ENCODE measurements at places on chromosomes 7 and 10. TPM values are rescaled to one million over a fixed set of nuclear protein-coding genes. Genes with fewer than 3 reads are reported as not detected.

PTN gene
- total RNA-seq, result 3.1 TPM

SEC23IP gene
- total RNA-seq, result 75.6 TPM

PHTF2 gene
- total RNA-seq, result 13.0 TPM

SKIDA1 gene
- total RNA-seq, result 15.3 TPM

RBM20 gene
- total RNA-seq, result 2.7 TPM

TMEM236 gene
- 0.07 TPM for total RNA-seq

GTF2I gene
- total RNA-seq, result 605 TPM

ARHGAP22 gene
- 4.7 TPM for total RNA-seq

FKBP6 gene
- total RNA-seq, result not detected

ENO4 gene
- total RNA-seq, result 2.0 TPM

- no peak overlapping the region for H3K4me3 ChIP-seq
- H3K27me3 ChIP-seq, result no peaks in the 10 kb centered on the region
- no peak for DNase-seq
- H3K27ac ChIP-seq, result no peak overlapping the region
These were observed 20.6 kb upstream of the VPS41 start for GRCh38 chr7:38929460-38930171.

GRCh38 chr7:51134013-51134441 lies 182.6 kb downstream of the COBL start:
- peaks cover 2% of the 10 kb centered on the region for H3K27me3 ChIP-seq
- H3K27ac ChIP-seq, result no peak overlapping the region
- H3K4me3 ChIP-seq, result no peak overlapping the region
- peaks cover 16% of the 10 kb centered on the region for H3K36me3 ChIP-seq
- DNase-seq, result no peak
- H3K4me1 ChIP-seq, result peaks cover 9% of the 10 kb centered on the region

- peaks cover 3% of the 10 kb centered on the region for H3K4me1 ChIP-seq
- peaks cover 31% of the 10 kb centered on the region for H3K27me3 ChIP-seq
- H3K4me3 ChIP-seq, result no peak overlapping the region
- no peaks in the 10 kb centered on the region for H3K36me3 ChIP-seq
- H3K27ac ChIP-seq, result no peak overlapping the region
These were observed 187.5 kb downstream of the CELF2 start for GRCh38 chr10:11205030-11205772.

DNA sequence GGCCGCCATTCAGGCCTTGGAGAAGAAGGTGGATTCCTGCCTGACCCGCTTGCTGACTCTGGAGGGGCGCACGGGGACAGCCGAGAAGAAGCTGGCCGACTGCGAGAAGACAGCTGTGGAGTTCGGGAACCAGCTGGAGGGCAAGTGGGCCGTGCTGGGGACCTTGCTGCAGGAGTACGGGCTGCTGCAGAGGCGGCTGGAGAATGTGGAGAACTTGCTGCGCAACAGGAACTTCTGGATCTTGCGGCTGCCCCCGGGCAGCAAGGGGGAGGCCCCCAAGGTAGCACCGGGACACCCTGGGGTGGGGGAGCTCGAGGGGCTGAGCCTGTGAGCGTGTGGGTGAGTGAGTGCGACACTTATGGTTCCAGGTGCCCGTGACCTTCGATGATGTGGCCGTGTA lies 4.5 kb downstream of the ZNF783 start:
- peaks cover 18% of the 10 kb centered on the region for H3K36me3 ChIP-seq
- H3K4me3 ChIP-seq, result no peak overlapping the region
- no peaks in the 10 kb centered on the region for H3K4me1 ChIP-seq
- no peak for DNase-seq
- no peaks in the 10 kb centered on the region for H3K27me3 ChIP-seq

GRCh38 chr7:42527004-42527403 lies 290.0 kb upstream of the GLI3 start:
- no peak overlapping the region for H3K4me3 ChIP-seq
- H3K4me1 ChIP-seq, result no peaks in the 10 kb centered on the region
- no peaks in the 10 kb centered on the region for H3K27me3 ChIP-seq
- no peak overlapping the region for H3K27ac ChIP-seq
- DNase-seq, result no peak

DNA sequence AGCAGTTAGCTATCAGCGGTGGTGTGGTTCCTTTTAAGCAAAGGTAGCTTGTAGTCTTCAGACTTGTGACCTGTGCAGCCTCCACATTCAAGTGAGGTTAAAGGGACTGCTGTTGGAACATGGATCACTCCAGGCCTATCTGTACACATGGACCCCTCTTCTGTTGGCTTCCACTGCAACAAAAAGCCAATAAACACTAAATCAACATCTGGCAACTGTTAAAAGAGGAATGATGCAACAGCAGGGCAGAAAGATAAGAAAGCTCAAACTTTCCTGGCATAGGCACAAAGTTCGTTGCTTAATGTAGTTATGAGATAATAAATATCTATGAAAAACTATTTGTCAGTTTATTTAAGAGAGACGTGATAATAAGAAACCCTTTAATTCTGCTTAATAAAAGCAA lies 4.0 kb upstream of the MINPP1 start:
- H3K4me1 ChIP-seq, result peaks cover 8% of the 10 kb centered on the region
- no peak overlapping the region for H3K27ac ChIP-seq
- no peaks in the 10 kb centered on the region for H3K36me3 ChIP-seq
- H3K27me3 ChIP-seq, result no peaks in the 10 kb centered on the region

- no peak for DNase-seq
- H3K27me3 ChIP-seq, result no peaks in the 10 kb centered on the region
- no peak overlapping the region for H3K4me3 ChIP-seq
These were observed 488.3 kb upstream of the NRP1 start for GRCh38 chr10:33822774-33823173.

- no peak overlapping the region for H3K4me3 ChIP-seq
- no peak overlapping the region for H3K27ac ChIP-seq
- no peaks in the 10 kb centered on the region for H3K36me3 ChIP-seq
- no peaks in the 10 kb centered on the region for H3K27me3 ChIP-seq
These were observed 102.7 kb downstream of the ZNF248 start for GRCh38 chr10:37754538-37755323.

GRCh38 chr7:139745678-139746143 lies 32.1 kb downstream of the HIPK2 start:
- H3K27ac ChIP-seq, result no peak overlapping the region
- H3K4me3 ChIP-seq, result no peak overlapping the region
- H3K4me1 ChIP-seq, result peaks cover 53% of the 10 kb centered on the region
- no peak for DNase-seq

DNA sequence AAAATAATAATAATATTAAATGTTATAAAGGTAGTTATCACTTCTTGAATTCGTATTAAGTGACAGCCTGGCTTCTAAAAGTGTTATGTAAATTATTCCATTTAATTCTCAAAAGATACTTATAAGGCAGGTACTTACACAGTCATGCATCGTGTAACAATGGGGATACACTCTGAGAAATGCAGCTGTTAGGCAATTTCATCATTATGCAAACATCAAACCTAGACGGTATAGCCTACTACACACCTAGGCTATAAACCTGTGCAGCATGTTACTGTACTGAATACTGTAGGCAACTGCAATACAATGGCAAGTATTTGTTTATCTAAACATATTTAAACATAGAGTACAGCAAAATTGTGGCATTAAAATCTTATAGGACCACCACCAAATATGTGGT lies 1.5 kb downstream of the IFIT1 start:
- H3K36me3 ChIP-seq, result no peaks in the 10 kb centered on the region
- no peak overlapping the region for H3K27ac ChIP-seq
- H3K27me3 ChIP-seq, result no peaks in the 10 kb centered on the region
- no peak overlapping the region for H3K4me3 ChIP-seq
- H3K4me1 ChIP-seq, result no peaks in the 10 kb centered on the region

DNA sequence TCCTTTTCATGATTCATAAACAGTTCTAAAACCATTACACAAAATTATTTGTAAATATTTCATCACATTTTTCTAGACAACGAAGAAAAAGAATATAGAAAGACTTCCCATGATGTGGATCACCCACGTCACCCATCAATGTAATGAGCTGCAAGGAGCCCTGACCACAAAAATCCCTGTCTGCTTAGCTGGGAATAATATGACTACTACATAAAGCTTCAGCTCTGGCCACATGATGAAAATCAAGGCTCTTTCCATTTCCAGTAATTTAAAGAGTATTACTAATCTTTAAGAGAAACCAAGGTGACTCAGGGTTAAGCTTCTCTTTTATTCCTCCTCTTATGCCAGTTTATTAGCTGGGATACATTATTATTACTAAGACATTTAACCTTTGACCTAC lies 180.8 kb upstream of the CACNA2D1 start:
- DNase-seq, result no peak
- H3K4me1 ChIP-seq, result no peaks in the 10 kb centered on the region
- no peak overlapping the region for H3K27ac ChIP-seq

GRCh38 chr7:32163141-32163806 lies 93.1 kb upstream of the PDE1C start:
- peaks cover 4% of the 10 kb centered on the region for H3K4me1 ChIP-seq
- H3K27me3 ChIP-seq, result no peaks in the 10 kb centered on the region
- H3K36me3 ChIP-seq, result no peaks in the 10 kb centered on the region
- no peak for DNase-seq
- H3K27ac ChIP-seq, result no peak overlapping the region

DNA sequence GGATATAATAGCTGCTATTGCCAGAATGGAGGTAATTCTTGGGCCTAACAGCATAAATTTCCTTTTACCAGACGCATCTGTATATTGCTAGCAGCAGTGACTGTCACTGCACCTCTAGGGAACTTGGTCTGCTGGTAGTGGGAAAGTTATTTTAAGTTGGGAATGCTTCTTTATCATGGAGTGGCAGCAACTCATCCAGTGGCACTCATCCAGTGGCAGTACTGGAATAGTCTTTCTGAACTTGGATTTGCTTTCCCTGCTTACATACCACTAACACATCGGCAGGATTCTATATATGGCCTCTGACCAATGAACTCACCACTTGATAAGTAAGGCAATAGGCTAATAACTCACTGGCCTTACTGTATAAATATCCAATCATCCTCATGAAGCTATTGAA lies 22.0 kb upstream of the ICA1 start:
- H3K36me3 ChIP-seq, result no peaks in the 10 kb centered on the region
- H3K27me3 ChIP-seq, result no peaks in the 10 kb centered on the region
- H3K27ac ChIP-seq, result no peak overlapping the region
- no peak for DNase-seq
- H3K4me1 ChIP-seq, result peaks cover 11% of the 10 kb centered on the region

DNA sequence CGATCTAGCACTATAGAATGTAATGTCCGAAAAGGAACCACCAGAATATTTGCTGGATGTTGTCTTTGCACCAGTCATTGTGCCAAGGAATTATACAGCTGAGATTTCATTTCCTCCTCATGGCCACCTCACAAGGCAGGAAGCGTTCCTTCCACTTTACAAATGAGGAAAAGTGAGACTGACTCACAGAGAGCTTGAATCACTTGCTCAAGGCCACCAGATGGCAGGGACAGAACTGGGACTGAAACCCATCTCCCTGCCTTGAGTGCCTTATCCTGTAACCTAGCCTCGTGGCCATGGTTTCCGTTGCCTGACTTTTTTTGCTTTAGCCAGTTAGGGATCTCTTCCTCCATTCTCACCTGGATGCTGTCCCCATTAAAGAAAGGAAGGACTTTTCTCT lies 44.7 kb upstream of the PDZD8 start:
- H3K4me3 ChIP-seq, result no peak overlapping the region
- H3K27me3 ChIP-seq, result peaks cover 3% of the 10 kb centered on the region
- no peak for DNase-seq
- no peaks in the 10 kb centered on the region for H3K4me1 ChIP-seq
- H3K27ac ChIP-seq, result no peak overlapping the region
- no peaks in the 10 kb centered on the region for H3K36me3 ChIP-seq

DNA sequence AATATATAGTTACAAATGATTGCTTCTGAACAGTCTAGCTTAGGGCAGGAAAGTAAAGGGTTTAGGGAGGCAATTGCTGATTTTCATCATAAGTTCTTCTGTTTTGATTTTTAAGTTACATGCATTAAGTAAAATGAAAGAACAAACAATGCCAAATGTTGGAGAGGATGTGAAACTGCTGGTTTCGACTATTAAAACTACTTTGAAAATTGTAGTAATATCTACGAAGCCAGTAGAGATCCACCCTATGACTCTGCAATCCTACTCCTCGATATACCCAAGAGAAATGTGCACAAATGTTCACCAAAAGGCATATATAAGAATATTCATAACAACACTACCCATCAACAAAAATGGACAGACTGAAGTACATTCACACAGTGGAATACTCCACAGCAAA lies 24.3 kb downstream of the PDZD8 start:
- H3K27me3 ChIP-seq, result no peaks in the 10 kb centered on the region
- no peak overlapping the region for H3K27ac ChIP-seq
- H3K4me3 ChIP-seq, result no peak overlapping the region

Data from progenitor cell of endocrine pancreas (in vitro differentiated cells).